Posterior cingulate gyrus (tissue), 11 donors: ENCODE measurements at places on chromosomes 5 and 9.

DNA sequence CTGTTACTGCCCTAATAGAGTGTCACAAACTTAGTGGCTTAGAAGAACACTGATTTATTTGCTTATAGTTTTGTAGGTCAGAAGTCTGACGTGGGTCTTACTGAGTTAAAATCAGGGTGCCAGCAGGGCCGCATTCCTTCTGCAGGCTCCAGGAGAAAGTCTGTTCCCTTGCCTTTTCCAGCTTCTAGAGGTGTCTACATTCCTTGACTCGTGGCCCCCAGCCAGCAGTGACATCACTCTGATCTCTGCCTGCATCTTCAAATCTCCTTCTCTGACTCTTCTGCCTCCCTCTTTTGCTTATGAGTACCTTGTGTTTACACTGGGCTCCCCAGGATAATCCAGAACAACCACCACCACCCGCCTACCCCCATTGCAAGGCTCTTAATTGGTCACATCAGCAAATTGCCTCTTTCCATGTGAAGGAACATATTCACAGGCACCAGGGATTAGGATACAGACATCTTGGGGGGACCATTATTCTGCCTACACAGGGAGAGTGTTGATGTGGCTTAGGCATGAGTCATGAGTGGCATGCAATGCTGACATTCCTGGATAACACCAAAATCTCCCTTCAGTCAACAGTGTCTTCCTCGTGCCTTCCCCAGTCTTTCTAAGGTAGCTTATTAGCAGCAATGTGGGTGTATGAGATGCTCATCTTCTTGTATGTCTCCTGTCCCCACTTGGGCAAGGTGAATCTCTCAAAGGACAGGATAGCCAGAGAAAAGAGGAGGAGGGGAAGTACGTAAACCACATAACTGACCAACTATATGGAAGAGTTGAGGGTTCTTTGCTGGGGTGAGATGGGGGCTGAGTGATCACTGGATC is 24.4 kb downstream of the CYFIP2 start:
- no peak for DNase-seq

- no peak for DNase-seq
Observed at GRCh38 chr9:106828070-106828469, 34.9 kb upstream of the ZNF462 start.

DNA sequence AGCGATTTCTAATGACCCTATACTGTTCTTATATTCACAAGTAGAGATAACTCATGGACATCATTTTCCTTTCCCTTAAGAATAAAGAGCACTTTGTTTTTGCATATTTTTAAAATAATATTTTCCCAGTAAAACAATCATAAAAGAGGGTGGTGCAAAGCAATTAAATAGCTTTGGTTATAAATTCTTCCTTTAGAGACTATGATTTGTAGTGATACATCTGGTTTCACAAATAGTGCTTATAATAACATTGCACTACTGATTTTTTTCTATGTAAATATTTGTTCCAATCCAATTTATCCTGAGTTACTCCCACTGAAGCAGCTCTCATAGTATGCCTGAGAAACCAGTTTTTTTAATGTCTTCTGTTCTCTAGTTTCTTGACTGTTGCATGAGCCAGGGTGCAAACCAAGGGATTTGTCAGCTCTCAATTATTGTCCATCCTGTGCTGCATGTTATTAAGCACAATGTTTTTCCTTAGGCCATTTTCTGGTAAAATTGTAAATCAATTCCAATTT is 74.7 kb downstream of the LURAP1L start:
- no peak for DNase-seq

DNA sequence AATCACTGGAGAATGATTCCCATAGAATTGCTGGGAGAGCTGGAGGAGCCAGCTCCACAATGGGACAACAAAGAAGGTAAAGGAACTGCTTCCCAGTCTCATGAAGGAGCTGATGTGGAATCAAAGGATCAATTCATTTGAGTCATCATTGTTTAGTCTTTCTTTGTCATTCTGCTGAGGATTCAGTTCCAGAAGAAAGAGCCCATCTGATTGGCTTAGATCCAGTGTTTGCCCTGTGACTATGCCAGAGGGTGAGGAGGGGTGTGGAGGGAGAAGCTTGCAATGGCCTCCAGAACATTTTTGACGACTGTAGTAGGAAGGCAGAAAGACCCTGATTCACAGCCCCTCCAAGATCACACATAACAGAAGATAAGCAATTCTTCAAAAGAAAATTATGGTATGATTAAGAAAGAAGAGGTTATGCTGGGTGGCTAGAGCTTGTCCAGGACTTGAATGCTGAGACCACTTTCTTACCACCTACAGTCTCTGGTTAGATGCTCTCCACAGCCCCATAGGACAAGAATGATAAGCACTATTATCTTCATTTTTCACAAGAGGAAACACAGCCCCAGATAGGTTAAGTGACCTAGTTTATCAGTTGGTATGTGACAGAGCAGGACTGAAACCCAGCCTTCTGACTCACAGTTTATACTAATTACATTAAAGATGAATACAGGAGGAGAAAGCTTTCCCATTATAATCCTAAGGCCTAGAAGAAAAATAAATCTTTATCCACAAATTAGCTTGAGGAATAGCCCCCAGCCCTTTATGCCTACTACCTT is 363.1 kb downstream of the PRELID2 start:
- no peak for DNase-seq

DNA sequence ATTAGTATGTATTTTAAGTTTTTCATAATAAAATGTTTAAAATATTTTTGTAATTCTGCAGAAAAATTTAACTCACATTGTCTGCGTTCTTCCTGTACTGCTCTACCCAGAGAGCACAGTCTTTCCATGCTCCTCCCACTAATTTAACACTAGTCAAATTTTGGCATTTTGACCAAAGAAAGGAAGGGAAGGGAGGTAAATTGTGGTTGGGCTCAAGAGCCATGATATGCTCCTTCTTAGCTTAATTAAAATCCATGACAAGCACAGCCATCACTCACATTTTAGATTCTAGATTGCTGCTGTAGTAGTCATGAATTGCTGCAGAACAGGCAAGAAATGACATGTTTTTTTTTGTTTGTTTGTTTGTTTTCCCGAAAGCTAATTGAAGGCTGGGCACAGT is 98.4 kb downstream of the NLN start:
- DNase-seq = no peak

DNA sequence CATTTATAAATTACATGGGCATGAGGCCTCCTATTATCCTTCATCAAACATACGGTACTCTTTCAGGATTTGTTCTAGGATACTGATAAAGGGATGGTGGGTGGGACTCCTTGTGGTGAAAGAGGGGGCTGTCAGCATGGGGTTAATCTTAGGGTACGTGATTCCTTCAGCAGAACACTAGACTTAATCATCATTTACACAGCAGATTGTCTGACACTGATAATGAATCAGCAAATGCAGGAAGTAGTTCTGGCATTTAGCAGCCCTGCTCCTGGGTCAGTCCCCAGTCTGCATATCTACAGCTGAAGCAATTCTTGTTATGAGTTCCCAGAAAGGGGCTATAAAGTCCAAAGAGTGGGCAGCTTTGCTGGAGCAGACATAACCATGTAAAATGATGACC is 384.6 kb downstream of the SPOCK1 start:
- DNase-seq = no peak

- DNase-seq = no peak
Observed at GRCh38 chr5:170651604-170652277, 131.8 kb upstream of the GABRP start.

- DNase-seq = no peak
Observed at GRCh38 chr9:128372188-128372641, 1.0 kb downstream of the URM1 start.

GRCh38 chr5:103315455-103315854 is 56.9 kb downstream of the MACIR start:
- DNase-seq = no peak

DNA sequence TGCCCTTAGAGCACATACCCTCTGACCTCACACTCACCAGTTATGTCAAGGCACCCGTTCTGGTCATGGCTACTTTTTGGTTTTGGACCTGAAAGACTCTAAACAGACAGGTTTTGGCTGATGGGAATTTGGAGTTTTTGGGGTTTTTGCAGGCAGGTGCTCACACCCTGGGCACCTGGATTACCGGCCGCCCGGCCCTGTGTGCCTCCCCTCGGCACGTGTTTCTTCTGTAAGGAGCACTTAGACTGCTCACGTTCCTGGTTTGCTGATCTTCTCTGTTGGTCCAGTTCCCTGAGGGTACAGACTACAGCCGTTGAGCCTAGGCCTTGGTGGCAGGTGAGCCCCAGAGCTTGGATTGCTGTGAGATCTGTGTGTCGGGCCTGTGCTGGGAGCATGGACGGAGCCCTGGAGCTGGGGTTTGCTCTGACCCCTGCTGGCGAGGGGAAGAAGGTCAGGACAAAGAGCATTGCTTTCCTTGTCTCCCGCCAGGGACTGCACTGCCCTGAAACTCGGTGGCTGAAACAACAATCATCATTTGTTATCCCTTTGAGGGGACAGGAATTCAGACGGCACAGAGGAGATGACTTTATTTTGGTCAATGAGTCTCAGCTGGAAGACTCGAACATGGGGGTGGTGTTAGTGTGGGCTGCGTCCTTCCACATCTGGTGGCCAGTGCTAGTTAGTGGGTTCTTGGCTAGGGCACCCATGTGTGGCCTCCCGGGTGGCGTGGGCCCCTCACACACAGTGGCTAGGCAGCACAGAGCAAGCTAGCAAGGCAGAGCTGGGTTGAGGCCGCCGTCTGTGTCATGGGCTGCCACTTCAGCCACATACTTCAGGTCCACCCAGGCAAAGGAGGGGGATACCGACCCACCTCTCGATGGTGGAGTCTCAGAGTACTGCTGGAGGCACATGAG is 76.4 kb downstream of the EHMT1 start:
- peak; percentile 64 for DNase-seq

GRCh38 chr5:163758283-163758711 is 252.9 kb downstream of the MAT2B start:
- DNase-seq = no peak

DNA sequence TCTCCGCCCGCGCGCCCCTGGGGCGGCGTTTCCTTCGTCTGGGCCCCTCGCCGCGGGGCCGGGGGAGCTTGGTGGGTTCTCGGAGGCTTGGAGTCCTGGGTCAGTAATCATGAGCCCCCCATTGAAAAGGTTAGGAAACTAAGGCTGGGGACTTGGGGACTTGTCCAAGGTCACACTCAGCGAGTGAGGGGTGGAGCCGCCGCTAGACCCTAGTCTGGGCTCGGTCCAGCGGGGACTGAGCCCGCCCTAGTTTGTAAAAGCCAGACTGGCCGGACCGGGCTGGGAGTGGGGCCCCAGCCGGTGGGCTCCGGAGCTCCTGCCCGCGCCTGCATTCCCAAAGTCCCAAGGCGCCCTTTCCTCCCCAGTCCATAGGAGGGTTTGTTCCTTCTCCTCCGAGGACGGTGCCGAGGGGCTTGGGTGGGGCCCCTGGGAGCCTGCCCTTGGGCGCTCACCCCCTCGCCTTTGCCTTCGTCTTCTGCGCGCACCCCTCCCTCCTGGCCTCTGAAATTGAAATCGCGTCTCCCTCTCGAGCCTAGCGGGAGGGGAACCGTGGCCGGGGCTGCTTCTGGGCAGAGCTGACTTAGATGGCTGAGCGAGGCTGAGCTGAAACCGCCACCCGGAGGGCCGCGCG is 995 bp downstream of the OLFM1 start:
- DNase-seq = no peak

DNA sequence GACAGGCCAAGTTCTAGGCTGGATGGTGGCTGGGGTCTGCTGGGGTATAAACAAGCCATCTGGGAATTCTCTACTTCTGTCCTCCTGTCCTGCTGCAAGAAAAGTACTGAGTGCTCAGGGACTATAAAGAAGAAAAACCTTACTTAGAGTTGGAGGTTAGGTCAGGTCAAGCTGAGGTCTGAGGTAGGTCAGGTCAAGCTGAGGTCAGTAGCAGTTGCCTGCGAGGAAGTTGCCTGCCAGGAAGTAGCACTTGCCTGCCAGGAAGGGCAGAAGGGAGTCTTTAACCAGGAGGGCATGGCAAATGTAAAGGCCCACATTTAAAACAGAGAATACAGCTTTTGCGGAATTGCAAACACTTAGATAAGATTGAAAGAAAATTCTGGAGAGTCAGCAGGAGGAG is 51.3 kb upstream of the PRLR start:
- no peak for DNase-seq

- no peak for DNase-seq
Observed at GRCh38 chr9:81669866-81670265, 19.5 kb downstream of the TLE1 start.

DNA sequence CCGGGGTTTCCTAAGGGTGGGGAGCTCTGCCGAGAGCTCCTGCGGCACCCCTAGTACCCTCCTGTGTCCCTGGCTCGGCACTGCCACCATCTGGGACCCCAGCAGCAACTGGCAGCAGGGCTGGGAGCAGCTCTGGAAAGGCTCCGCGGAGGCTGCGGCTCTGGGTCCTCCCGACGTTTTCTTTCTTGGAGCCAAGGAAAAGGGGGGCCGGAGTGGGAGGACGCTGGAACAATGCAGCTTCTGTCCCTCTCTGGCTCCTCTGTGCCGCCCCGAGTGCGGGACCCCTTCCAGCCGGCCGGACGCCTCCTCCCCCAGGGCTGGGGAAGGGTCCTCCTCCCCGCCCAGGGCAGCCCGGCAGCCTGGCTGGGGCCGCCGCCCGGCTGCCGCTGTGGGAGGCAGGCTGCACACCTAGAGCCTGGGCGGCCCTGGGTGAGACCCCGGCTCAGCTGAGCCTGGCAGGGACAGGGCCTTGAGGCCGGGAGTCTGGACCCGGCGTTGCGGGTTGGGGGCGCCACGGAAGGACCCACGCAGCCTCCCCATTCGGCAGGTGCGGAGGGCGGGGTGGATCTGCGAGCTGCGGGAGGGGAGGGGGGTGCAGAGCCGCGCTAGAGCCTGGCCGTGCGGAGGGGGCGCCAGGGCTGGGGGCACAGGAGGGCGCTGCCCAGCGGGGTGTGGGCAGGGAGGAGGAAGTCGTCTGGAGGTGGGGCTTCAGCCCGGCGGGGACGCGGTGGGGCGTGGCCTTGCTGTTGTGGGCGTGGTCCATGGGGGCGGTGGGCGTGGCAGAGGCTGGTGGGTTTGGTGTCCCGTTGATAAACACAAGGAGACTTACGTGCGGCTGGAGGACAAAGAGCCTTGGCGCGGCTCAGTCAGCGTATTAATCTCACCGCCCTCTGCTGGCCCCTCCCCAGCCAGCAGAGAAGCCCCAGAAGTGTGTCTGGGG is 15.1 kb downstream of the GPSM1 start:
- DNase-seq = peak; percentile 60

DNA sequence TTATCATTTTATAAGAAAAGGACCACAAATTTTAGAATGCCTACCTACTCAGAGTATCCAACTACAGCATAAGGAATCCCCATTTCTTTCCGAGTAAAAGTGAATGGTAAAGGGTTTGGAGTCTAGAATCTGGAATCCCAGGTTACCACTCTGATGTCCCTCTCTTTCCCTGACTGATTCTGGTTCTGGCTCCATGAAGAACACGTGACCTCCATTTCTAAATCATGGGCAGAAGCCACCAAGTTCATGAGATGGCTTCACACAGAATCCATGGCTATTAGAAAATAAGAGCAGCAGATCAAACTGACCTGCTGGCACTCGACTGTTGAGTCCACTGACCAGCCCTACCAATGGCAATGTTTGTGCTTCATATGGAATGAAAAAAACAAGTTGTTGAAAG is 40.7 kb downstream of the PFDN1 start:
- DNase-seq = no peak

GRCh38 chr9:18063856-18064390 is 410.0 kb upstream of the ADAMTSL1 start:
- no peak for DNase-seq

- DNase-seq = no peak
Observed at GRCh38 chr5:138841531-138841930, 33.6 kb downstream of the LRRTM2 start.
